ENCODE measurements at places on chromosomes 1 and 21.

GRCh38 chr1:168468042-168468809, 75.6 kb downstream of the XCL2 start:
- no peak for DNase-seq

- DNase-seq = no peak
Measured at GRCh38 chr1:213670692-213671023, 317.1 kb upstream of the PROX1 start.

GRCh38 chr1:246597340-246597739, 31.1 kb downstream of the CNST start:
- peak; percentile 79 for DNase-seq

DNA sequence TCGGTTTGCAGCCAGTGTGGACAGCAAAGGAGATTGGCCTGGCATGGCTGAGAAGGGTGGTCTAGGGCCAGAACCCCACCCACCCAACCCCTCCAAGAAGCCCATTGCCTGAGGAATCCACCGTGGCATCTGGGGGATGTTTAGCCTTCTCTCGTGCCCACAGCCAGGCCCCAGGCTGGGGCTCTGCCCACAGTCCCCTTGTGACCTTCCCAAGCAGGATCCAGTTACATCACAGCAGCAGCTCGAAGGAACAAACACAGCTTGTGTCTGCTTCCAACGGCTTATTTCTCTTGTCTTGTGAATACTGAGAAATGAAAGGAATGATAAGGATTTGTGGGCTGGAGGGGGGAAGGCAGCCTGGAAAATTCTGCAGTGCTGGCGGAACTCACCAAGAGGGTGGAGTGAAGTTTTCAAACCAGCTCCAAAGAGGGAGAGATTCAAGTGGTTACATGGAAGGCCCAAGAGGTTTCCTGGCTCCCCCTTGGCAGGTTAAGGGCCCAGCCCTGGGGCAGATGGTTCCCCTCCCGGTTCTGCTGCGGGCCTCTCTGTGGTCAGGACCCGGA, 61.6 kb downstream of the DHRS3 start:
- no peak for DNase-seq

DNA sequence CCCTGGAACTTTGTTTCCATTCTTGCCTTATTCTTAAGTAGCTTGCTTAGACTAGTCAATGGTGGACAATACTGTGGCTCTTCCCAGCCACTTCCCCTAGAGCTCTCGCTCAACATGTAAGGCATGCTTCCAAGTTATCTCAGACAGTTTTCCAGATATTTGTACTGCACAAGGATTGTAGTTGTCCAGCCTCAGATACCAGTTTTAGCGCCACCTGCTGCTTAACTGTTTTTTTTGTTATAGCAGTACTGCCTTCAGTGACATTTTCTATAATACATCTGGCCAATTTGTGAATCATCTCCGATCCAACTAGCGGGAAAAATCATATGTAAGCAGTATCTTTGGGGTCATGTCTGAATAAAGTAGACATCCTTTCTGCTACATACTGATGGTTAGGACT, 346.7 kb upstream of the ADGRL4 start:
- DNase-seq = peak; percentile 71

DNA sequence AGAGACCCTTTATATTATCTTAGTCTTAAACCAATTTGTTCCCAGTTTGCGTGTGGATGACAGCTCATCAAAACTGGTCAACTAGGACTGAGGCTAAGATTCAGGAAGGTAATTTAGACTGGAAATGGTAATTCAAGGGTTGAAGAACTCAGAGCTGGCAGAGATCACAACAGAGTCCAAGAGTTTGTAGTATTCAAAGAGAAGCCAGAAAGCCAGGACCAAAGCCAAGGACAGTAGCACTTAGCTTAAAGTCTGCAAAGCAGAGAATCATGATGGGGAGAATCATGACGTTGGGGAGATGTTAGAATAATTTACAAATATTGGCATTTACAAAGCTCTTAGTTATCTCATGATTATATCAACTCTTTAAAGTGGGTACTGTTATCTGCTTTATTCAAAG, 32.6 kb downstream of the RNF11 start:
- no peak for DNase-seq

DNA sequence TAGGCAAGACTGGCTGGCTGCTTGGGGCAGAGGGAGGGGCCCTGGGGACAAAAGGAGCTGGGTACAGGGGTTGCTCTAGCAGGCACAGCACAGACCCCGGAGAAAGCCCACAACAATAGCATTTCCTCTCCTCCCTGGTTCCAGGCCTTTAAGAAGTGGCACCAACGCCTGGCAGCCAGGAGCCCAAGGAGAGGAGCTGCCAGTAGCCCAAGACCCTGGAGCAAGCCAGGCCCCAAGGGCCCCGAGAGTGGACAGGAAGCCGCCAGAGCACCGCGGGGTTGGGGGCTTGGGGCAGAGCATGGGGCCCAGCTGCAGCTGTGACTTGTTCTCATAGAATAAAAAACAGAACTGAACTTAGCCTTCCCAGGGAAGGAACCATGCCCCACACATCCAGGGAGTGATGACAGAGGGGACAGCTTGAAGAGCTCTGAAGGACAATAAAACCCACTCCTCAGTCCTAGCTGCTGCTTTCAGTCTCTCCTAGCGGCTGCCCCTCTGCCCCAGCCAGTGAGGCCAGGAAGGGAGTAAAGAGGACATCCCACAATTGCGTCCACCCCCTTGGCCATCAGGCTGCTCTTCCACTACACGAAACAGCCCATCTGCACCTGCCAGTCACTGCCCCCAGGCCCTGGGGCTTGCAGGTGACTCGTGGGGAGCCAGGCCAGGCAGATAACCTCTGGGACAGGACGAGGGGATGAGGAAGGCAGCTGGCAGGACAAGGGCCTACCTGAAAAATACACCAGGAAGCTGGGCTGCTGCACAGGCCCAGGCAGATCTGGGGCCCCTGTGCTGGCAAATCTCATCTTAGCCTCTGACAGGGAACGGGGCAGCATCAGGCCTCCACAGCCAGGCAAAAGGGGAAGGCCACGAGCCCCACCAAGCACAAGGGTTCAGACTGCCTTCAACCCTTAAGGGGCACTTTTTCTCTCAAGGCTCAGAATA, 16.4 kb downstream of the MTHFR start:
- DNase-seq = no peak

DNA sequence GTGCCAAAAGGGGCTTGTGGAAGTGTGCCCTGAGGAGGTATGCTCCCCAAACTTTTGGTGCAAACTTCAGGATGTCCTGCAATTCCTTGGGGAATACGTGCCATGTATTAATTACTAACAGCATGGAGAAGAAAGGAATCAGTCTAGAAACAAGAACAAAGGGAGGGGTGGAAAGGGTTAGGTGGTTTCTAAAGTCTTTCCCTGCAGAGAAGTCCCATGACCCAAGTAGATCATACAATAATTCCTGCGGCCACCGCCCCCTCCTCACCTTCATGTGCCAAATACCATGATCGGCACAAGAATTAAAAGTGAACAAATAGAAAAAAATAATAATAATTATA, 258.2 kb downstream of the PLPP3 start:
- no peak for DNase-seq

- no peak for DNase-seq
Measured at GRCh38 chr1:53636621-53637171, 102.3 kb downstream of the GLIS1 start.

Measured in HT-29 (cell line).